ENCODE measurements at places on chromosomes 12 and 14.

DNA sequence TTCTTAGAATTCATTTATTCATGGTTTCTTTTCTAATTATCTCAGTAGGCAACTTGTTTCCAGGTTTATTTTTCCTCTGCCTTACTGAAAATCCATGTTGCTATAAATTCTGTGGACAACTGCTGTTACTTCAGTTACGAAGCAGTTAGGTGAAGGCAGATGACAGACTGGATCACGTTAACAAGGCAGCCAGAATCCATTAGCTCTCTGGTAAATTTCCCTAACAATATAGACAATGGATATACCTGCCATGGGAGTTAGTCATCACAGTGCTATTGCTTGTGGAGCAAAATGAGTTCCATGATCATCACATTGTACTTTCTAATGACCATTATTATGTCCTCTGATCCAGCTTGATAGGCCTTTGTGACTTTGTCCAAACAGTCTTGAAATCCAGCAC is 291.5 kb downstream of the NELL2 start:
- no peak for DNase-seq

DNA sequence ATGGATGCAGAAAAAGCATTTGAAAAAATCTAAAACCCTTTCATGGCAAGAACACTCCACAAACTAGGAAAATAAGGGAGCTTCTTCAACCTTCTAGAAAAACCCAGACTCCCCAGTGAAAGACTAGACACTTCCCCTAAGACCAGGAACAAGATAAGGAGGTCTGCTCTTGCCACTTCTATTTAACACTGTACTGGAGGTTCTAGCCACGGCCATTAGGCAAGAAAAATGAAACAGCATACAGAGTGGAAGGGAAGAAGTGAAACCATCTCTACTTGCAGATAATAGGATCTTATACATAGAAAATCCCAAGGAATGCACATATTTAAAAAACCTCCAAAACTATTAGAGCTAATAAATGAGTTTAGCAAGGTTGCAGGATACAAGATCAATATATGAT is 42.3 kb downstream of the CHGA start:
- no peak for DNase-seq

DNA sequence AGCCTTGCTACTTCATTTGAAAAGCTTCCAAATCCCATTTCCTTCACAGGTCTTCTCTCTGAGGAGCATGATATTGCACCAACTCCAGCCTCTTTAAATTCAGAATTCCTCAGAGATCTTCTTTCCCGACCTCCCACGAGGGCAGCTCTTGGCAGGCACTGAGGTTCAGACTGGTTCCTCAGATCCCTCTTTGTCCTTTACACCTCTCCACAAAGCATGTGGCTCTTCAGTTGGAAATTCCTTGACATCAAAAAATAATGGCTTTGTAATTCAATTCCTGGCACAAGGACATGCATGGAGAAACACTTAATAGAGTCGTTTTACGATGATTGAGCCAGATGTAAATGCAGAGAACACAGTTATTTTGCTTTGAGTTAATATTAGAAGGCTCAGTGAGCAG is 63.2 kb upstream of the TMX1 start:
- DNase-seq: no peak

DNA sequence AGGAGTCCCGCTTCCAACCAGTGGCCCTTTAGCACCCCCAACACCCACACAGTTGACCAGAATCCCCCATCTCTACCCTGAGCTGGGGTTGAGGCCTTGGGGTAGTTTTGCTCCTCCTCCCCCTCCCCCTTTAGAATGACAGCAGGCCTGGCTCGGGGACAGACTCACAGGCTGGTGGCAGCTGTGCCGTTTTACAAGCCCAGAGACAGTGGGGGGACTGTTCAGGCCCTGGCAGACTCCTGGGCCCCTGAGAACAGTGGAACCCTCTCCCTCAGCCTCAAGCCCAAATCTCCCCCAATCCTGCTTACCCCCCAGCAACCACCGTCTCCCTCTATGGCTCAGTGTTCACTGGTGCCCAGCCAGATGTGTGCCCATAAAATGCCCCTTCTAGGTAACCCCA is 10.1 kb downstream of the TMEM119 start:
- DNase-seq: no peak

- DNase-seq: no peak
Measured at GRCh38 chr14:91858536-91859275, 8.6 kb downstream of the TC2N start.

- no peak for DNase-seq
Measured at GRCh38 chr12:31650918-31651317, 8.6 kb upstream of the ETFBKMT start.

GRCh38 chr12:66661357-66661756 is 17.5 kb downstream of the GRIP1 start:
- no peak for DNase-seq

All from stimulated activated CD4-positive, alpha-beta T cell treated with anti-CD3 and anti-CD28 coated beads, Interleukin-4, amount 100 ng/mL, for 48 hours (primary cell).